Activated CD4-positive, alpha-beta T cell treated with anti-CD3 and anti-CD28 coated beads for 24 hours (primary cell): ENCODE measurements at places on chromosomes 11 and 22.

DNA sequence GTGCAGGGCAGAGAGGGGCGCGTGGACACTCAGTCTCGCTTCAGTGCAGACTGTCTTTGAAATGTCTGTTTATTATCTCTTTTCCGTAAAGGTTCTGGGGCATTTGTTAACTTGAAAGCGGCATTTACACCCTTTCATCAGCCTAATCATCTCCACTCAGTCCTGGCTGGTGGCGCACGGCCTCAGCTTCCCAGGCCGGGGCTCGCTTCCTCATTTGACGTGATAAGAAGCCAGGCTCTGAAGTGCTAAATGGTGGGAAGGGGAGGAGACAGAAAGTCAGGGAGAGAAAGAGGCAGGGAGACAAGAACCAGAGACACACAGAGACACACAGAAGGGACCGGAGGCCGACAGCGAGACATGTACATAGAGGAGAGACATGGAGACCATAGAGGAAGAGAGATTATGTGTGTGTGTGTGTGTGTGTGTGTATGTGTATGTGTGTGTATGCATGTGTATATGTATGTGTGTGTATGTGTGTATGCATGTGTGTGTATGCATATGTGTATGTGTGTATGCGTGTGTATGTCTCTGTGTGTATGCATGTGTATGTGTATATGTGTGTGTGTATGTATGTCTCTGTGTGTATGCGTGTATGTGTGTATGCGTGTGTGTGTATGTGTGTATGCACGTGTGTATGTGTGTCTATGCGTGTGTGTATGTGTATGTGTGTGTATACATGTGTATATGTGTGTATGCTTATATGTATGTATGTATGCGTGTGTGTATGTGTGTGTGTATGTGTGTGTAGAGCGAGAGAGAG lies 101.5 kb downstream of the ST3GAL4 start:
- DNase-seq, result no peak

DNA sequence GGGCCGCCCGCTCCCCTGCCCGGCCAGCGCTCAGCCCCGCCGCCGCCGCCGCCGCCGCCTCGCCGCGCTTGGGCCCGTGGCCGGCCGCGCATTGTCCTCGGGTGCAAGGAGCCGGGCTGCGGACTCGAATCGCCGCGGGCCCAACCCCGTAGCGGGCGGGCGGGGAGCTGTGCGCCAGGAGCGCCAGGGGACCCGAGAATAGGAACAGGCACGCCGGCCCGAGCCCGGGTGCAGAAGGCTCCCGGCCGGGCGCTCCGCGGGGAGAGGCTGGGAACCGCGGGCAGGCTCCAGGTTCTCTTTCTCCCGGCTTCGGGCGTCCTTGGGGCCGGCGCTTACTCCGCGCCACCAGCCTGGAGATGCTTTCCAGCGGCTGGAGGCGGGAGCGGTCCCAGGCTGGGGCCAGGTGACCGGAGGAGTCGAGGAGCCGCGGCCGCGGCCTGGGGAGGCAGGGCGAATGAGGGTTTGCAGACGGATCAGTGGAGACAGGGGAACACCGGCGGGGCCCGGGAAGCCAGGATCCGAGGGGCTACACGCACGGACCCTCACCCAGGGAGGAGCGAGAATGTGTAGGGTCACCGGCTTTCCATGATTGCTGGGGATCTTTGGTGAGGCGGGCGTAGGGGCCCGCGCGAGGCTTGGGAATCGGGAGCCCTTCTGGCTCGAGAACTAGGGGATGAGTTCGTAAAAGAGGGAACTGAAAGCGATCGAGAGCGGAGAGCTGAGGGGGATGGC lies 726 bp downstream of the PKNOX2 start:
- DNase-seq, result no peak

DNA sequence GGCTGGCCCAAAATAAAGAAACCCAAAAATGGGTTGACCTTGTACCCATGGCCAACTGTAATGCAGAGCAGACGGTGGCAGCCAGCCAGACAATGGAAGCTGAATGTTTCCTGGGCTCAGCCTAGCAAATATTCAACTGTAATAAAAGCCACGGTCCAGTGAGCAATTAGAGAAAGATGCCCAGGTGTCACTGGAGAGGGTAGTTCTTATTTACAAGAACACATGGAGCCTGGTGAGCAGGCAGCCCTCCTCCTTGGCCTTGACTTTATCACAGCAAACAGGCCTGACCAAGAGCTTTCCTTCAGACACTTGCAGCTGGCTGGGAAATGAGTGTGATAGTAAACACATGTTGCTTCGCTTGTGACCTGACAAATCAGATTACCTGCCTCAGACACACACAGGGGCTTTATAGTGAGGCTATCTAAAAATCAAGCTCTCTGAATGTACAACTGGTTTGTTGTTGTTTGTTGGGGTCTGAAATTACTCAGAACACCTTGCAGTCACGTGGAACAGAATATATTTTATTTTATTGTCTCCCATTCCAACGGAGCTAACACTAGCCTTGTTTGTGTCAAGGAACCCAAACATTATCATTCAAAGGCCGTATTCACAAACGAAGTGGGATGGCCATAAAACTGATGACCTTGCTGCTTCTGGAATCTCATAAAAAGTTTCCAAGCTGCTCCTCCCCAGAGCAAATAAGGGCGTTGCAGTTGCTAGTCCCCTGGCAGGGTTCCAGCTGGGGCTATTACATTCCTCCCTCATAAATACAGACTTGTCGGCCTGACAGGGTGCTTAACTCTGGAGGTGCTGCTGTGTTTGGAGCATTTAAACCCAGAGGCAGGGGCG lies 161.1 kb downstream of the BBOX1 start:
- DNase-seq, result no peak

GRCh38 chr11:1160231-1161101 lies 2.7 kb downstream of the MUC5AC start:
- DNase-seq, result no peak

DNA sequence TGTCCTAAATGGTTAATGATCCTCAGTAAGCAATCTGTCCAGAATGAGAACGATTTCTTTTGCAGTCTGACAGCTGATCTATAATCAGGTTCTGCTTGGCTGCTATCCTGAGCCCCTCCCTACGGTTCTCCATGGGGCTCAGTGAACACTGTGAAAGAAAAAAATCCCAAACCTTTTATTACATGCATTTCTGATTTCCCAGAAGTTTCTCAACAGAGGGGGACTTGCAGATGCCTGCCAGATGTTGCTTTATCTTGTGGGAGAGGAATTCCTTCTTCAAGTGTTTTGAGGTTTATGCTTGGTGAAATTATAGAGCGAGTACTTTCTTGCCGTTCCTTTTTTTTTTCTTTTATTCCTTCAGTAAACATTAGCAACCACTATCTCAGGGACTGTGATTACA lies 531.9 kb upstream of the ISX start:
- no peak for DNase-seq

GRCh38 chr11:7437696-7438095 lies 47.6 kb upstream of the OLFML1 start:
- DNase-seq, result no peak

GRCh38 chr11:57143459-57143858 lies 38.3 kb upstream of the LRRC55 start:
- DNase-seq, result no peak

- DNase-seq, result no peak
Observed at GRCh38 chr22:29988719-29989118, 91.5 kb upstream of the HORMAD2 start.

DNA sequence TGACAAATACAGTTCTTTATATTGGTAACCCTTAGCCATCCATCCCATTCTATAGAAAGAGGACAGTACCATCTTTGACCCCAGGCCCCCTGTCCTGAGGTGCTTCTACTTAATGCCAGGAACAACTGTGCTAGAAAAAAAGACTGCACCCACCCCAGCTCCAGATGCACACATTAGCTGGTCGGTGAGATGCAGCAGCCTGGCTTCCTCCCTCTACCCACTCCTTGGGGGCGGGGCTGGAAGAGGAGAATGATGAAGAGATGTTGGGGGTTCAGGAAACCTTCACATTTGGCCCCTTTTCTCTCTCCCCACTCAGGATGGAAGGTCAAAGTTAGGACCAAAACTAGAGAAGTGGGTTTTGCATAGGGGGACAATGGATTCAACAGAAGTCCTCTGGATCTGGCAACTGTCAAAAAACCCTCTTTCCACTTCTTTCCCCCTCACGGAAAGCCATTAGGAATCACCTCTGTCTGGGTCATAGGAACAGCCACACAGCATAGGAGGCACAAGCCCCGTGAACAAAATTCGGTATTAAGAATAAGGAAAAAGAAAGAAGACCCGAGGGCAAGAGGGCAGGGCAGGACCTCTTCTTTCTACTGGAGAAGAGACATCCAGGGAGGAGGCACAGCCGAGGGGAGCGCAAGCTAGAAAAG lies 755 bp downstream of the NRIP3 start:
- no peak for DNase-seq

GRCh38 chr11:44833221-44833876 lies 106.6 kb downstream of the TSPAN18 start:
- DNase-seq, result no peak

DNA sequence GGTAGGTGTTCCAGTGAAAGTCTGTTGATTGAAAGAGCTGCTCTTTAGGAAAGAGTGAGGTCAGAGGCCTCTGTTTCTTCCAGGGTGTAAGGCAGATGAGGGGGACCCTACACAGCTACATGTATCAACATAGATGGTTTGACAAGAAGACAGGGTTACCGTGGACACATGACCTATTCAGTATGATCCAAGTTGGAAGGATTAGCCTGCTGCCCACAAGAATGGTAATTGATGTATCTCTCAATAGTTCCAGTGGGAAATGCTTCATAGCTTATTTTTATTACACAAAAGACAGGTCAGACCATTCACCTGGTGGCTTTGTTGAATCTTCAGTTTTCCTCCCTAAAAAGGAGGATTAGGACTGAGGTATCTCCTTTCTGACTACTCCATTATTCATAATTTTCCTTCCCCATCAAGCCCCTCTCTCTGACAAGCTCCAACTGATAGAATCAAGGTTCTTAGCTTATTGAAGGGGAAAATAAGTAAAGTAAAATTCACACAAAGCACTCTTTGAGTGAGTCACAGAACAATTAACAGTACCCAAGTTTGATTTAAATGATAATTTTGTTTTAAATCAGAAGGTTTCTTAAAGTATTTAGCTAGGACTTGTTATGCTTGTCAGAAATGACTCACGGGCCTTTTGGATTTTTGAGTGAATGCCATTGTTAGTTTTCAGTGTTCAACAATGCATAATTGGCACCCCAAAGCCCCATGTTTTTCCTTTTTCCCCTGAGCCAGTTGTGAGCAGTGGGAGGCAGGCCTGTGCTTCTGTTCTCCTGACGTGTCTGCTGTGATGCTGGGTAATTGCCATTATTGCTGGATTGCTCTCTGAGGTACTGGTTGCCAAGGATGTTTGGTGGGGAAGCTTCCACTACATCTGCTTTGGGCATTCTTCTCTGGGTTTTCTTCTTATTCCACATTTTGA lies 373.2 kb downstream of the DDX10 start:
- no peak for DNase-seq

DNA sequence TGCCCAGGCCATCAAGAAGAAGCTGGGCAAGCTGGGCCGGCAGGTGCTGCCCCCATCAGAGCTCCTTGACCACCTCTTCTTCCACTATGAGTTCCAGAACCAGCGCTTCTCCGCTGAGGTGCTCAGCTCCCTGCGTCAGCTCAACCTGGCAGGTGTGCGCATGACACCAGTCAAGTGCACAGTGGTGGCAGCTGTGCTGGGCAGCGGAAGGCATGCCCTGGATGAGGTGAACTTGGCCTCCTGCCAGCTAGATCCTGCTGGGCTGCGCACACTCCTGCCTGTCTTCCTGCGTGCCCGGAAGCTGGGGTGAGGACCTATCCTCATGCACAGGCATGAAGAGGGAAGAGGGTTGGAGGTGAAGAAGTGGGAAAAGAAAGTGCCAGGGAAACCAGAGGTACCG lies 5.3 kb upstream of the NHERF4 start:
- DNase-seq, result no peak

DNA sequence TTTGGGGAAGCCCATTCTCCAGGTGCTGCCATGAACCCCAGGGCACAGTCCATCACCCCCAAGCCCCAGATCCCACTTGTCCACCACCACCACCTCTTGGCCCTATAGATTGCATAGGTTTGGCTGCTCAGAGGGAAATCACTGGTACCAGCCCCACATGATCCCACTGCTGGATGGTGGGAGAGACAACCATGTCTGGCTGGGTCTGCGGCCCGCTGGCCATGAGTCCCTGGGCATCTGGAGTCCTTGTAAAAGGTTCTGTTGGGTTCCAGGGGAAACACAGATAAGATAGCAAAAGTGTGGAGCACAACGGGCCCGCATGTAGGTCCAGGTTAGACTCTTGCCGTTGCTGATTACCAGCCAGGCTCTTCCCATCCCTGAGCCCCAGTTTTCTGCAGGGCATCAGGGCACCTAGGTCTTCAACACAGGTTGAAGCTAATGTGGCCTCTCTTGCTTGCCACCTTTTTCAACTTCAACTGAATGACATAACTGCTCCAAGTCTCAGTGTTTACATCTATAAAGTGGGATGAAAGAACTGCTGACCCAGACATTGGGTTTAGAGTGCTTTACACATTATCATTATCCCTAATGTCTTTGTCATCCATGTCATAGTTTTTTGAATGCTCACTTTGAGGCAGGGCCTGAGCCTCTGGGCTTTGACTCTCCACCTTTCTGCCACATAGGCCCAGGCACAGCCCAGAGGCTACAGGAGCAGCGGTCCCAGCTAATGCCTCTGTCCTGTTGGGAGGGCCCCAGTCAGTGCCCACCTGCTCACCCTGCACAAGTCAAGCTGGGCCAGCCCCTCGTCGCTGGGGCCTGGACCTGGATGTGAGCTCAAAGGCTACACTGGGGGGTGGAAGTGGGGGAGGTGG lies 1.0 kb upstream of the TANGO2 start:
- DNase-seq, result no peak

DNA sequence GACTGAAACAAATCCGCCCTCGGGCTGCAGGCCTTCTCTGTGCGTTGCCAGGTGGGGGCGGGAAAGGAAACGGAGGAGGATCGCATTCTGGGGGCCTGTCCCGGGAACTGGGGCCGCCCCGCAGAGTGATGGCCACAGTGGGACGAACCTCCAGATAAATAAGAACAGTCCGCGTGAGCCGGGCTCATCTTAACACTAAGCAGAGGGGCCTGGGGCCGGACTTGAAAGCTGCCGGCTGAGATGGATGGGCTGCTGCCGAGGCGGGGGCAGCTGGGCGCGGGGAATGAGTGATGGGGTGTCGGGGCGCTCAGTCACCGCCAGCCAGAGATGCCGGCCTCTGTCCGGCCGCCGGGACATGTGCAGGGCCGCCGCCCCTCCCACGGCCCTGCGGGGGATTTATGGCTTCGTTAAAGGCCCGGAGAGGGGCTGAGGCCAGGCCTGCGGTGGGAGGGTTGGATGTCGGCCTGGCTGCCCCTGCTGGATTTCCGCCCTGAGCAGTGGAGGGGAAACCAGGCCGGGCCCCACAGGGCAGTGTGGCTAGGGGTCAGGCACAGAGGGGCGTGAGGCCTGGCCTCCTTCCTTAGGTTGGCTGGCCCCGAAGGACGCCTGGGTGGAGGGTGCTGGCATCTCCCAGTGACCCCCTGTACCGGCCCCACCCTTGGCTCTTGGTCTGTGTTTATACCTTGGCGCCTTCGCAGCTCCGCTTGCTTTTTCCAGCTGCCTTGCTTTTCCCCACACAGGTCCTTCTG lies 45.3 kb upstream of the CD82 start:
- no peak for DNase-seq

- DNase-seq, result no peak
Observed at GRCh38 chr11:1759151-1759850, 4.4 kb downstream of the CTSD start.

- DNase-seq, result no peak
Observed at GRCh38 chr22:44438056-44438455, 60.0 kb downstream of the RTL6 start.
